ENCODE measurements at places on chromosomes 1 and 21. TPM values are rescaled to one million over a fixed set of nuclear protein-coding genes. Genes with fewer than 3 reads are reported as not detected.

Gene ZNF593
- polyA plus RNA-seq, result 43.7 TPM

DNA sequence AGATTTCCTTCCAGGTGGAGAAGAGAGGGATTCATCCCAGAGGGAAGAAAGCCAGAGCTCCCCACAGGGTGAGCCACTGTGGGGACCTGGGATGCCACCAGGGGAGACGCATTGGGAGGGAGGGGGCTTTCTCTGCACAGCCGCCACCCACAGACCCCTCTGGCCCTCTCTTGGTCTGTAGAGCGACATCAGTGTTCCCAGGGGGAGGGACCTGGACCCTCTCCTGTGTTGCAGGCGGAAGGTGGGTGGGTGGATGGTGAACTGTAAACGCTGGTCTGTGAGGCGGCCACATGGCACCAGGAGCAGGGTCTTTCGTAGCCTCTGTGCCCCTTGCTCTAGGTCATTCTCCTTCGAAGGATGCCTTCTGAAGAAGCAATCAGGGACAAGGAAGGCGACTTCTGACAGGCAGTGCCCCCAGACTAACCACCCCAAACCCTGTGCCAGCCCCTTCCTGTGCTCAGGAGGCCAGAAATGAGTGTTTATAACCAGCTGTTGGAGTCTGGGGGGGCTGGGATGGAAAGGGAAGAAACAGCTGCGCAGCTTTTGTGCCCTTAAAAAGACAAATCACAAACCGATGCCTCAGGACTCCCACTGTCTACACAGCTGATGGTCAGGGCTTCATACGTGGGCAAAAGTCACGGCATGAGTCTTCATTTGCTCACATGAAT lies 121.4 kb upstream of the ZBTB40 start:
- DNase-seq, result no peak

DNA sequence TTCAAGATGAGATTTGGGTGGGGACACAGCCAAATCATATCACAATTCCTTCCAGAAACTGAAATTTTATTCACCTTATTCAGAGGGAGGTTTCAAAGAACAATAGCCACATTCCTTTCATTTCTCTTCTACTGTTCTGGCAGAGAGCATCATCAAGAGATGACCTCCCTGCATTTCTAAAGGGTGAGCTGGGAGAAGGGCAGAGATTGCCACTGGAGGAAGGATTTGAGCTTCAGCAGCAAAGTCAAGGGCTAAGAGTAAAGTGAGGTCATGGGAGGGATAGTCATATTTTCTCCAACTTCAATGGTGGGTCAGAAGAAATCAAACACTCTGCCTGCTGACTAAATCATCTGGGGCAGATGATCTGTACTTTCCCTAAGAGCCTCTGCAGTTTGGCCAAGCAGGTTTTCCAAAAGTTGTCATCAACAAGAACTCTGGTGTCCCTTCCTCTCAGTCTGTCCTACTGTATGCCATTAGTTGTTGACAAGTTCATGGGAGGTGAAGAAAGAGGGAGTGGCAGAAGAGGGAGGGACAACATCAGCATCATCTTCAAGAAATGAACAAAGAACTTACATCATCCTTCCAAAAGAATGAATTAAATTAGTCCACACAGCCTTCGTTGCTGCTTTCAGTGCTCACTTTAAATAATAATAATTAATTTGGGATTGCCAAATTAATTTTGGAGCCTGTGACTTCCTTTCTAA lies 298.3 kb downstream of the ASTN1 start:
- no peak for DNase-seq

- DNase-seq, result no peak
Observed at GRCh38 chr1:209802780-209803152, 3.2 kb downstream of the IRF6 start.
